T1000 (cell line): ENCODE measurements at places on chromosomes 1 and 21.

GRCh38 chr1:214707306-214708087 is 104.5 kb downstream of the CENPF start:
- no peak for DNase-seq

GRCh38 chr1:48873944-48874343 is 97.3 kb upstream of the BEND5 start:
- DNase-seq: no peak

- DNase-seq: no peak
Observed at GRCh38 chr1:169460191-169460833, 25.4 kb downstream of the SLC19A2 start.

DNA sequence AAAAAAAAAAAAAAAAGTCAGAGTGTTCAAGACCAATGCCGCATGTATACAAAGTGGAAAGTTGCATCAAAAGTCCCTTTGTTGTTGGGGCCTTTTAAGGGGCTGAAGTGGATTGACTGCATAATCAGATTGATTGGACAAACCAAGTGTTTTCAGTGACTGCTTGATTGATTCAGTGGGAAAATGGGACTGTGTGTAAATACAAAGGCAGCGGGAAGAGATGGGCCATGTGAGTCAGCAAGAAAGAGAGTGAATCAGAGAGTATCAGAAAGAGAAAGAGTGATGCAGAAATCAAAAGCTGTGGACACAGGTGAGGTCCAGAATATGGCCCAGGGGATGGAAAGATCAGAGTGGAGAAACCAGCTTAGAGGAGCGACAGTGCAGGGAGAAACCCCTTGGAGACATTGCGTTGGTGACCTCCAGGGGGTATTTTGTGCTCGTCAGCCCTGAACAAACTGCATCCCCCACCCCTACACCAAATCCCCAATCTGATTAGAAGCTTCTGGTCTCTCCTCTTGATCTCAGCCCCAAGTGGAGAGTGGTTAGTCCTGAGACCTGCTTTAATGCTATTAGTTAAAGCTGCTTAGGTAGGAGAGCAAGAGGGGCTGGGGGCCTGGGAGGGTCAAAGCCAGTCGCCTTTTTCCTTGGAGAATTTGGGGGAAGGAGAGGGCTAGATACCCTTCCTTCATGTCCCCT is 5.1 kb upstream of the ETV3L start:
- no peak for DNase-seq

DNA sequence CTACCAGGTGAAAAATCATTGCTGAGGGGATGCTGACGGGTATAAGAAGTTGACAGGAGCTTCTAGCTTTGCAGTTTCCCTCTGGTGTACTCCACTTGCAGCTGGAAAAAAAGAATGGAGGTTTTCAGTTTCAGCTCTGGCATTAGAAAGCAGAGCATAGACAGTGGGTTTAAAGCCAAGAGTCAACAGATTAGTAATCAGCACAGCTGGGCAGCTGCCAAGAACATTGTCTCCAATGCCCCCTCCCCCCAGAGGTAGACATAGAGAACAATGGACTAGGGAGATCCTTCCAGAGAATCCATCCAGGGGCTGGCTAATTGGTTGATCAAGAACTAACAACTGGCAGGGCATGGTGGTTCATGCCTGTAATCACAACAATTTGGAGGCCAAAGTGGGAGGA is 10.1 kb upstream of the ZBTB8B start:
- no peak for DNase-seq

DNA sequence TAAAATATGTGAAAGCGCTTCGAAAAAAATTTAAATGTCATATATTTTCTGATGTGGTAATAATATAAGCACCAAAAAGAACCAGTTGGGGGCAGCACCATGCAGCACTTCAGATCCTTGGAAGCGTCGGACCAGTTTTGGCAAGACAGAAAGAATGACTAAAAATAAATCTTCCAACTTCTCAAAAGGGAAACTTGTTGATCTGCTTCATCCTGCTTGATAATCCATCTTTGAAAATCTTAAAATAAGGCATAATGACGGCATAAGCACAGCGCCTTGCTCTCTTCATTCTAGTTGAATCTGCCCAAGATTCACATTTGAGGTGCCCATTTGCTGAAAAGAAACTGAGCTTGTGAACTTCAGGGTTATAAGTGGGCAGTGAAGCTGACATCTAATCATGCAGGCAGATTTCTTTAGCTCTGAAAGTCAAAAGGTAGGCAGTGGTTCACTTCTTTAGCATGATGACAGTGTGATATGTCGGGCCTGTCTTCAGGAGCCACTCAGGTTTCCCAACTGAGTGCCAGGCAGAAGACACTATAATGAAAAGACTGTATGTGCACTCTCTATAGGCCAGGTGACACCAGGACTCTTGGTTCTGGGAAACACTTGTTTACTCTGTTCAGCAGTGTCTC is 19.8 kb upstream of the MUTYH start:
- no peak for DNase-seq

DNA sequence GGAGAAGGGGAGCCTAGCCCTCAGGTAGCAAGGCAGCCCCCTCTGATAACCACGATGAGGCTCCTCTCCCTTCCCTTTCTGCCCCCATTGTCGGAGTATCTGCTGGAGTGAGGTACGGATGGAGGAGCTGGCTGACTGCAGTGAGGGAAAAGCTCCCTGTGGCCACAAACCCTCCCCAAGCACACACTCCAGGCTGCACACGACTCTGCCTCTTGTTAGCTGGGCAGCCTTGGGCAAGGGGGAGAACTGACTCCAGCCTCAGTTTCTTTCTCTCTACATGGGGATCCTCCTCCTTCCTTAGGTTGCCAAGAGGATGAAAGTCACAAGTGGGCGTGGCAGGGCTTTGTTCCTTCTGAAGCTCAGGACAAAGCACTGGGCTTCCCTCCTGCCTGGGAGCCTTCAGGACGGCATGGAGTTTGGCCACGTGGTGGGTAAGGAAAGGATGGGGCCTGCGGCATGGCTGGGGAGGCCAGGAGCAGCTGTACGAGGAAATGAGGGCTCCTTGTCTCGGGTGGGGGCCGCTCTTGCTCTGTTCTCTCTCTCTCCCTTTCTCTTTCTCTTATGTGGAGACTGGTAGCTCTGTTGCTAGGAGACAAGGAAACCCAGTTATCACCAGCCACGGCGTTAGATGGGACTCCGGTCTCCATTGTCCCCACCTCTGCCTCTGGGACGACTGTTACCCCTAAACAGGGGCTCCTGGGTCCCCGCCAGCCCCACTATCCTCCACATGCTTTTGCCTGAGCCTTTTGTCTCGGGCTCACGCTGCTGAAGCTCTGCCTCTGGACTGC is 39.7 kb downstream of the LRP8 start:
- DNase-seq: no peak

- no peak for DNase-seq
Observed at GRCh38 chr1:27552911-27553420, 51.0 kb downstream of the AHDC1 start.

DNA sequence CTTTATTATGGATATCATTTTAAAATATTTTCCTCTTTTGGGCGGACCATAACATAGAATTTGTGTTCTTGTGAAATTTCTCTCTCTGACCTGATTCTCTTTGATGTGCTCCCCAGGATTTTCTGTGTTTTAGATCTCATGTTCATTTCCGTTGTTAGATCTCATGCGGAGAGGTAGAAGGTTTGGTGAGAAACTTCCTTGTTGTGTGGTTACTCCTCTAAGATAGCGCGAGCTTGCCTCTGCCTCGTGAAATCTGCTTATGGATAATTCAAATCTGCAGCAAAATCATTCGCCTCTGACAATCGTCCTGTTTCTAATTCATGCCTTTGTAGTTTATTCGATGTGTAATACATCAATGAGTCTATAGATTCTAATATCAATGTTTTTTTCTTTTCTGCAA is 580.4 kb downstream of the USP25 start:
- DNase-seq: no peak

DNA sequence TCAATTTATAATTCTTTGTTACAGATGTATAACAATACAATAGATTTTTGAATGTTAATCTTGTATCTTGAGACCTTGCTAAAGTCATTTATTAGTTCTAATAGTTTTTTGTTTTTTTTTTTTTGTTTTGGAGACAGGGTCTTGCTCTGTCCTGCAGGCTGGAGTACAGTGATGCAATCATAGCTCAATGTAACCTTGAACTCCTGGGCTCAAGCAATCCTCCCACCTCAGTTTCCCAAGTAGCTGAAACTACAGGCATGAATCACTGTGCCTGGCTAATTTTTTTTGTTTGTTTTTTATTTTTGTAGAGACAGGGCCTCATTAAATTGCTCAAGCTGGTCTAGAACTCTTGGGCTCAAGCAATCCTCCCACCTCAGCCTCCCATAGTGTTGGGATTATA is 26.2 kb upstream of the DIPK1A start:
- no peak for DNase-seq

DNA sequence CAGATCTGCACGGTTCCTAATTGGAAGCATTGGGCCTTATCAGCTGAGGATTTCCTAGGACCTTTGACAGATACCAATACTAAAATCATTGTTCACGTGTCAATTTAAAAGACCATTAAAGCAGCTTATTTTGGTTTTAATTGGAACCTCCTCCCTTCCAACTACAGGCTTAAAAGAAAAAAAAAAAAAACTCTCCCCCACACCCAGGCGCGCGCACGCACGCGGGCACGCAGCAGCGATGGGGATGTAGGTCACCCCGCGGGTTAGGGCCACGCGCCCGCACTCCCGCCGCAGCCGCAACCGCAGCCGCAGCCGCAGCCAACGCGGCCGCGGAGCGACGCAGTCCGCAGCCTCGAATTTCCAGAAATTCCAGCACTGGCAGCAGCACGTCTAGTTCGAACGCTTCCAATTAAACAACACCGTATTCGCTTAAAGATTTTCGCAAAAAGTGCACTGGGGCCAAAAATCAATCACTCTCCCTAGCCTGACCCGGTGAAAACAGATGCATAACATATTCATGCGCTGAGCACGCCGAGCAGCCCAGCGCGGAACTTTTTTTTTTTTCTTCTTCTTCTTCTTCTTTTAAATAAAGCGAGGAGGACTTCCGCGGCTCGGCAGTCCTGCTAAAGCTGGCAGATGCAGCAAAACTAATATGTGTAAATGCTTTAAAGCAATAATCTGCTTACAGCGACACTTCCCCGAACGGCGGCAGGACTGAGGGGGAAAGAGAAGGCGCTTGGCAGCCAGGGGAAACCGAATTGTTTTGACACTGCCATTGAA is 13.3 kb upstream of the BARHL2 start:
- no peak for DNase-seq
